ENCODE measurements at places on chromosomes 7 and 10.

DNA sequence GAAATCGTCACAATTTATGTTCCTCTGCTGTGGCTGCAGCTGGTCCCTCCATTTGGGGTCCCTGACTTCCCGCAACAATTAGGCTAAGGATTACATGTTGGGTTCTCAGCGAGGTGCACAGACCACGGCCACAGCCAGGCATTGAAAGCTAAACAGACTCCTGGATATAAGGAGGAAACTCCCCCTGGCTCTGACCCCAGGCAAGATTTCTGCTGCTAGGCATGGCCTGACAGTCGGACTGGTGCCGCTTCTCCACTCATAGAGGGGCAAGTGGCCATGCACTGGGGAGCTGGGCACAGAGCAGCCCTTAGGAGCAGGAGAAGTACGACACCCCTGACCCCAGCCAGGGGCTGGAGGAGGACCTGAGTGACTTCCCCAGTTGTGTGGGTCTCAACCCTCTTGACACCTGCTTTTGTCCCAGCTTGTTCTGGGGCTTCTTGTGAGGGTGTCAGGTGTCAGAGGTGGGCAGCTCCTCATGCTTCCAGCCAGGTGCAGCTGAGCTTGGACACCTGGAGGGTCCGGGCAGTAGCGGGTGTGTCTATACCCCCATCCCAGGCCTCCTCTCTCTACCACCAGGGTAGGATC is 38.3 kb downstream of the TSPAN15 start:
- no peak for DNase-seq

GRCh38 chr10:11612021-11613001 is 861 bp upstream of the USP6NL start:
- no peak for DNase-seq

GRCh38 chr10:71996592-71997371 is 32.6 kb downstream of the CHST3 start:
- no peak for DNase-seq

DNA sequence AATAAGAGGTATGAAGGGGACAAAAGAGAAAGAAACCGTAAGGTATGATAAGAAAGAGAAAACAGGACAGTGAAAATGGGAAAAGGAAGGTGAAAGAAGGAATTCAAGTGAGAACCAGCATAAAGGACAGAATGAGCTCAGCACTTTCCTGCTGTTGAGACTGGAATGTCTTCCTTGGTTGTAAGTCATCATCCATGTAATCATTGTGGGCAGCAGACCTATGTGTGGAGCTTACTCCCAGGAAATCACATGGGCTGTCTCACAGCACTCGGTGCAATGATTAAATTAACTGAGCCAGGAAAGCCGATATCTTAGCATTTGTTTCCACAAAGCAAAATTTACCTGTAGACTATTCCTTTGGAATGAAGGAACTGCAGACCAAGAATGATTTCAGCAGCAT is 118.1 kb downstream of the PRKCQ start:
- DNase-seq: no peak

- DNase-seq: no peak
These were observed 100.1 kb downstream of the FOXL3 start for GRCh38 chr7:389911-390601.

DNA sequence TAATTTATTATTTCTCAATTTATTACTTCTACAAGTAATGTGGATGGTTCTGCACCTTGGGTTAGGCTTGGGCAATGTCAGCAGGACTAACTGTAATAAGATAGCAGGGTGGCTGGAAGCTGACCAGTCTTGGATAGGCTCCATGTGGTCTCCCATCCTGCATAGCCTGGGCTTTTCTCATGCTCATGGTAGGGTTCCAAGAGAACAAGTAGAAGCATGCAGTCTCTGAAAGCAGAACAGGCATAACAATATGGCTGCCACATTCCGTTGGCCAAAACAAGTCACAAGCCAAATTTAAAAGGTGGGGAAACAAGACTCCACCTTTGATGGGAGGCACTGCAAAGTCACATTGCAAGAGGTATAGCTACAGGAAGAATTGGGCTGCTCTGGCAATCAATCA is 98.6 kb upstream of the MDFIC start:
- no peak for DNase-seq
